ENCODE measurements at places on chromosomes 1 and 21.

DNA sequence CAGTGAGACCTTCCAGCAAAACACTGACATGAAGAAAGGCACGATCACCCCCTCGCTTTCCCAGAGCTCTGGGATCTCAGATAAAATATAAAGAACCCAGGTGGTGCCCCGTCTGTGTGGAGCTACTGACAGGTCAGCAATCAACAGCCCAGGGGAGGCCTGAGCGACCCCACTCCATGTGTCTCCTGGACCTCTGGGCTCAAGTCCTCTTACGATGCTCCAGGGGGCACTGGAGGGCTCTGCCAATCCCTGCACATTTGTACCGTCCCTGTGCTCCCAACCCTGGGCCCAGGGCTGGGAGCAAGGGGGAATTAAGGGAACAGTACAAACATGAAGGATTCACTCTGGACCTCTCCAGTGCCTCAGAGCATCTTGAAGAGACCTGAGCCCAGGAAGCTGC is 12.5 kb downstream of the S100A7A start:
- no peaks in the 10 kb centered on the region for H3K4me1 ChIP-seq
- no peak overlapping the region for H3K4me3 ChIP-seq
- no peaks in the 10 kb centered on the region for H3K27me3 ChIP-seq
- DNase-seq = no peak

GRCh38 chr1:77407738-77408375 is 126.0 kb downstream of the AK5 start:
- no peaks in the 10 kb centered on the region for H3K27me3 ChIP-seq
- H3K4me1 ChIP-seq = no peaks in the 10 kb centered on the region
- DNase-seq = no peak
- no peak overlapping the region for H3K4me3 ChIP-seq
- no peaks in the 10 kb centered on the region for H3K36me3 ChIP-seq
- no peak overlapping the region for H3K27ac ChIP-seq

GRCh38 chr1:101379950-101380349 is 143.1 kb downstream of the S1PR1 start:
- H3K27ac ChIP-seq = no peak overlapping the region
- H3K4me1 ChIP-seq = no peaks in the 10 kb centered on the region
- no peaks in the 10 kb centered on the region for H3K36me3 ChIP-seq
- H3K4me3 ChIP-seq = no peak overlapping the region

DNA sequence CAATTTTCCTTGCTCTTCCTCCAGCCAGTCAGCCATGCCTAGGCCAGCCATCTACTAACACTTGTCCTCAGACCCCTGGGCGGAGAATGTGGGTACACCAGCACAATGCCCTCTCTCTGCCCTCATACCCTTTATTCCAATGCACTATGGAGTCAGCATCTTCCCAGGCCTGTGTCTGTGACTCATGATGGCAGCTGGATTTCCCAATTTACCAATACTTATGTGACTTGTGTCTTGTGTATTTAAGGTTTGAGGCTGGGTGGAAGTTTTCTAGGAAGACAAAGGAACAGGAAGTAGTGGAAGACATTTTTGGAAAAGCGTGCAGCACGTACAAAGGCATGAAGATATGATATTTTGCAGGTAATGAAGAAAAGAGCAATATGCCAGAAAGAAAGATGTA is 114.3 kb downstream of the NMNAT2 start:
- no peak overlapping the region for H3K4me3 ChIP-seq
- H3K27ac ChIP-seq = no peak overlapping the region
- H3K27me3 ChIP-seq = no peaks in the 10 kb centered on the region
- H3K4me1 ChIP-seq = no peaks in the 10 kb centered on the region

DNA sequence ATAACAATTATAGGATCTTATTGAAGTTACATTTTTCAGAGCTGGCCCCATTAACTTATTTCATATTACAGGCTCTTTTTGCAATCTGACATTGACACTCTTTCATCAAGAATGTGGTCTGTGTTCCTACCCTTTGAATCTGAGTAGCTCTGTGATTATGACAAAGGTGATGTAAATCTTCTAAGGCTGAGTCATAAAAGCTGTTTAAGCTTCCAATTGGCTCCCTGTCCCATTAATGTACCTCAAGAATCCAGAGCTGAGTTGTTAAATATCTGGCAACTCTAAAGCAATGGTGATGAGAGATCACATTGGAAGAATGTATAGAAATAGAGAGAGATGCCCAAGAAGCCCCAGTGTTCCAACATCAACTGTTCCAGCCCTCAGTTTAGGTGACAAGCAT is 178.5 kb upstream of the DEPDC1 start:
- no peak overlapping the region for H3K27ac ChIP-seq
- no peaks in the 10 kb centered on the region for H3K36me3 ChIP-seq

DNA sequence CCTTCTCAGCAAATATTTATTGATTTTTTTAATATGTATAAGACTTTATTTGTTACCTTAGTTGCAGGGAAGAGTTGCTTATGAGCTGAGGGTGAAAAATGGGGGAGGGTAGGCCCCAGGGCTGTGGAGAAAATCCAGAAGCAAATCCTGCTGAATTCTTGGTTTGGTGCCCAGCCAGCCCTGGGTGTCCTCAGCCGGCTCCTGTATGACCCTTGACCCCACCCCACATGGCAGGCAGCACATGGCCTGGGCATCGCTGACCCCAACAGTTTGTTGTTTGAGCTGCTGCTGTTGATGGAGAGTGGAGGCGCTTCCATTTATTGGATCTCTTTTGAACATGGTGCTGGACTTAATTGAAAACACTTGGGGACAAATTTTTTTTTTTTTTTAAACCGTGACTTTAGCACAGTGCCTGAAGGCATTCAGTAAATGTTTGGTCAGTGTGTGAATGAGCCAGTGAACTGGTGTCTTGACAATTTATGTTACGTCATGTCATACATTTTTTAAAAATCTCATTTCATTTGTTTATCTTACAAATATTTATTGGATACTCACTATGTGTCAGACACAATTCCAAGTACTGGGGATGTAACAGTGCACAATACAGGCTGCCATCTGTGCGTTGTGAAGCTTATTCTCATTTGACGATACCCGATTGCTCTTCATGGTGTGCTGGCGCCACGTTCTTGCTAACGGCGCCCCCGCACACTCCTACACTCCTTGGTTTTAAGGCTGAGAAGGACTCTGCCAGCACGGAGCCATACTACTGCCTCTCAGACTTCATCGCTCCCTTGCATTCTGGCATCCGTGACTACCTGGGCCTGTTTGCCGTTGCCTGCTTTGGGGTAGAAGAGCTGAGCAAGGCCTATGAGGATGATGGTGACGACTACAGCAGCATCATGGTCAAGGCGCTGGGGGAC is 98.8 kb downstream of the MTR start:
- no peaks in the 10 kb centered on the region for H3K4me1 ChIP-seq
- no peak for DNase-seq
- peaks cover 99% of the 10 kb centered on the region for H3K36me3 ChIP-seq
- no peak overlapping the region for H3K4me3 ChIP-seq
- no peaks in the 10 kb centered on the region for H3K27me3 ChIP-seq
- no peak overlapping the region for H3K27ac ChIP-seq

DNA sequence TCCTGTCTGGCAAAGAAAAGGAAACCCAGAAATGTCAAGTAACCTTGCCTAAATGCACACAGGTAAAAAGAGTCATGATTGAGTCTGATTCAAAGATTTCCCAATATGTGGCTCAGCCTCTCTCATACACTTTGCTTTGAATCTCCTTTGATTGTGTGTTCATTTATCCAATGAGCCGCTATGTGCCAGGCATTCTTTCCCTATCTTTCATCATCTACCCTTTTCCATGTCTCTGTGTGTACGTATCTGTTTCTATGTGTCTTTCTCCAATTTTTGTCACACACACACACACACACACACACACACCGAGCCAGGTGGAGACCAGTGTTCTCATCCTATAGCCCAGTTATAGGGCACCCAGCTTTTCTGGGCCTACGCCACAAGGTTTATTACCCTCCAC is 35.7 kb upstream of the BCL9 start:
- H3K4me3 ChIP-seq = no peak overlapping the region
- no peak overlapping the region for H3K27ac ChIP-seq
- no peaks in the 10 kb centered on the region for H3K36me3 ChIP-seq
- peaks cover 4% of the 10 kb centered on the region for H3K27me3 ChIP-seq
- no peak for DNase-seq

- peak overlapping the region; percentile 79 for H3K27ac ChIP-seq
- H3K4me1 ChIP-seq = peaks cover 95% of the 10 kb centered on the region
- no peak for DNase-seq
- H3K4me3 ChIP-seq = no peak overlapping the region
- peaks cover 6% of the 10 kb centered on the region for H3K36me3 ChIP-seq
Measured at GRCh38 chr1:44637702-44638411, 36.4 kb downstream of the TMEM53 start.

DNA sequence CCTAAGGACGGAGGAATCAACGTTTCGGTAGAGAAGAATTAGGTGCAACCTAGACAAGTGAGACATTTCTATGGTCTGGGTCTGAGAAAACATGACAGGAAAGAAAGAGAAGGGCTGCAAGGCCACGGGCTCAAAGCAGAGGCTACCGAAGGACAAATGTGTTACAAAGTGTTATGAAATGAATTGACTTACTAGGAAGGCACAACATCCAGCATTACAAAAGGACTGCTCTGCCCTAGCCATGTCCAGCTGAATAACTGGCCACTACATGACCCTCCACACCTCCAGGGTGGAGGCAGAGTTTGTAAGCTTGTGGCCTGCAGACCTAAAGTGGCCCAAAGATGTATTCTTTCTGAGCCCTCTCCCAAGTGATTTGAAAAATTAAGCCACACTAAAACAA is 133.6 kb downstream of the GDAP2 start:
- H3K27ac ChIP-seq = peak overlapping the region; percentile 72
- no peaks in the 10 kb centered on the region for H3K27me3 ChIP-seq
- peaks cover 15% of the 10 kb centered on the region for H3K4me1 ChIP-seq
- no peak for DNase-seq
- H3K4me3 ChIP-seq = no peak overlapping the region

DNA sequence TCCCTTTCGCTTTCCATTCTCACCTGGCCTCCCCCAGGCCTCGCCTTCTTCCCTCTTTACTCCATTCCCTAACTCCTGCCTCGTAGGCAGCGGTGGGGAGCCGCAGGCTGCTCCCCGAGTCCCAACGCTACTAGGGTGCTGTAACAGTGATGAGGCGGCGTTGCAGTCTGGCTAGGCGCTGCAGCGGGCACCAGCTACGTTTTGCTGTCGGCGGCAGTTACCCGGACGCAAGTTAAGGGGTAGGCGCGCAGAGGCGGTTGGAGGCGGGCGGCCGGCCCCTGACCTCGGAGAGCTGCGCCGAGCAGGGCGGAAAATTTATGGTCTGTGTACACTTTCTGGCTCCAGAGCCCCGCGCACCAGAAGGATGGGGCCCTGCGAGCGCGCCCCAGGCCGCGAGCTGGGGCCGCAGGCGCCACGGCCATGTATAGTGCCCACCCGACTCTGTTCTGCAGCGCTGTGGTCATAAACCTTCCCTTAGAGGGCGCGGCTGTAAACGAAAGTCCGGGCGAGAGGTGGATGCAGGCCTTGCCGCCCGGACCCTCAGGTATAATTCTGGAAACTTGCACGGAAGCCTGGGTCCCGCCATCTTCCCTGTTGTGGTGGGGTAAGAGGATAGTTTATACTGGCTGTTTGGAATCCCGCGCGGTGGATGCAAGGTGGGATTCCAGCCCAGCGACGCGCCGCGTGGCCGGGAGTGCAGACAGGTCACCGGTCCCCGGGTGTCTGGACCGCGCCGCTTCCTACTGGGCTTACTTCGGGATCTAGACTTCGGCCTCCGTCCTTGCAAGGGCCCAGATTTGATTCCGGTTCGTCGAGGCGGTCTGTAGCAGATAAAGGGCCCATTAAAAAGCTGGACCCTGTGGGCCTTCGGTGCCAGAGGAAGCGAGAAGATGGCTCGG is 15.0 kb downstream of the HLX start:
- peaks cover 37% of the 10 kb centered on the region for H3K27me3 ChIP-seq
- no peak for DNase-seq
- no peak overlapping the region for H3K27ac ChIP-seq

- no peak overlapping the region for H3K27ac ChIP-seq
- H3K36me3 ChIP-seq = no peaks in the 10 kb centered on the region
- no peak overlapping the region for H3K4me3 ChIP-seq
- H3K27me3 ChIP-seq = no peaks in the 10 kb centered on the region
- H3K4me1 ChIP-seq = no peaks in the 10 kb centered on the region
Measured at GRCh38 chr1:57204942-57205787, 218.7 kb downstream of the DAB1 start.

- no peaks in the 10 kb centered on the region for H3K36me3 ChIP-seq
- H3K27me3 ChIP-seq = no peaks in the 10 kb centered on the region
- DNase-seq = no peak
- H3K4me1 ChIP-seq = no peaks in the 10 kb centered on the region
- H3K27ac ChIP-seq = no peak overlapping the region
- no peak overlapping the region for H3K4me3 ChIP-seq
Measured at GRCh38 chr1:30744060-30744756, 13.4 kb downstream of the LAPTM5 start.

GRCh38 chr1:2480236-2480985 is 4.3 kb downstream of the PLCH2 start:
- DNase-seq = no peak
- H3K36me3 ChIP-seq = no peaks in the 10 kb centered on the region
- no peak overlapping the region for H3K27ac ChIP-seq
- H3K4me1 ChIP-seq = peaks cover 3% of the 10 kb centered on the region
- no peak overlapping the region for H3K4me3 ChIP-seq
- H3K27me3 ChIP-seq = no peaks in the 10 kb centered on the region

DNA sequence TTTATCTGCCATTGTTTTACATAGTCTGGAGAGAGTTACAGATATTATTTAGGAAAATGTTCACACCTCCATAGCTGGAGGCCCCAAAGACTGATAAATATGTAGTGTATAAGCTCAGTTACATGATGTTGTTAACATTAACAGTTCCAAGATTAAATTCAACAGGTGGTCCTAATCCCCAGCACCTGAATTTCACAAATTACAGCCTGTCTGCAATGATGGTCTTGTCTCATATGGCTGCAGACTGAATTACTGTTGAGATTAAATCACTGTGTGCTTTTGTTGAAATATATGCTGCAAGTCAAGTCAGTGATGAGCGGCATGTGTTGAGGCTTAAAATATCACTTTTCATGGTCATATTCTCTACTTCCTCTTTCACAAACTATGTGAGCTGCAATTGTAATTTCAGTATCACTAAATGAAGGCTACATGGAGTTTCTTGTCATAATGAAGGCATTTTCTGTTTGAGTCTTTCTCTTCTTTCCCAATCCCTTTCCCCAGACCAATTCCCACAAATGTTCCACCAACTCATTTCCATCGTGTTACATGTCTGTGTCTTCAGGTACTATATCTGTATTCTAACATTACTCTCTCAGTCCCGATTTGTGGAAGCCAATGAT is 4.2 kb downstream of the ST6GALNAC5 start:
- H3K36me3 ChIP-seq = no peaks in the 10 kb centered on the region
- no peak for DNase-seq
- no peak overlapping the region for H3K4me3 ChIP-seq
- no peak overlapping the region for H3K27ac ChIP-seq

- no peaks in the 10 kb centered on the region for H3K36me3 ChIP-seq
- H3K4me1 ChIP-seq = no peaks in the 10 kb centered on the region
- no peaks in the 10 kb centered on the region for H3K27me3 ChIP-seq
- no peak overlapping the region for H3K4me3 ChIP-seq
- no peak overlapping the region for H3K27ac ChIP-seq
Measured at GRCh38 chr1:30095451-30096025, 627.8 kb downstream of the MATN1 start.
